Stimulated activated CD8-positive, alpha-beta memory T cell treated with anti-CD3 and anti-CD28 coated beads, Interleukin-15, amount 100 ng/mL, for 4 hours (primary cell): ENCODE measurements at places on chromosomes 2 and 18.

DNA sequence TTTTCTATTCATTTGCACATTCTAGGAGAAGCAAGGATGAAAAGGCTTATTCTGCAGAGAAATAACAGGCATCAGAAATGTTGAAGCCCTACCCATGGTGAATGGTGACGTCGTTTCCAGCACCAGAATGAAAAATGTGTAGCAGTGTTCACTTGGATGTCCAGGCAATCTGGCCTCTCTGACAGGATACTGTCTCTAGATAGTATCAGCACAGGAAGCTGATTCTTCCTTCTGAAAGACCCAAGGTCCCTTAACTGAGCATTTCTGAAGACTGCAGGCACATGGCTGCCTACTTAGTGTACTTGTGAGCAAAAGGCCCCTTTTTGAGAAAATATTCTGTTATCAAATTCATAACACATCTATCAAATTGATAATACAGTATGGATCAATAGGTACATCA lies 234.1 kb downstream of the XIRP2 start:
- no peak for DNase-seq

- peak; percentile 12 for DNase-seq
Measured at GRCh38 chr2:98730053-98730706, 752 bp downstream of the MGAT4A start.

DNA sequence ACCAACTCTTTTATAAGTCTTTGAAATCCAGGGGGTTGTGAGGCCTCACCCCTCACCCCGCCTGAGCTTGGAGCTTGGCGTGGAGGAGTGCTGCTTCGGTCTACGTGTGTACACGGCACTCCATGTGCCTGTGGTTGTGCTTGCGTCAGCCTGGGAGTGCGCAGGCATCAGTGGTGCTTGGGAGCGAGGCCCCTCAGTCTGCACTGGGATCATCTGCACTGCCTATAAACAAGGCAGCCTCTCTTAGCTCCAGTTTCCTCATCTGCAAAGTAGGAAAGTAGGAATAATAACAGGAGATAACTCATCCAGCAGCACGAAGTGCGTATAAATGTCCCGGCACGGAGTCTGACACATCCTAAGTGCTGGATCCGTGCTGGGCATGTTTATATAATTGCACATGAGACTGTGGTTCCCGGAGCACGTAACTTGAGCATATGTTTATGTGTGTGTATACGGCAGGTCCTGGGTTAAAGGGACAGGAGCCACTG lies 1.2 kb downstream of the GYPC start:
- DNase-seq, result no peak

DNA sequence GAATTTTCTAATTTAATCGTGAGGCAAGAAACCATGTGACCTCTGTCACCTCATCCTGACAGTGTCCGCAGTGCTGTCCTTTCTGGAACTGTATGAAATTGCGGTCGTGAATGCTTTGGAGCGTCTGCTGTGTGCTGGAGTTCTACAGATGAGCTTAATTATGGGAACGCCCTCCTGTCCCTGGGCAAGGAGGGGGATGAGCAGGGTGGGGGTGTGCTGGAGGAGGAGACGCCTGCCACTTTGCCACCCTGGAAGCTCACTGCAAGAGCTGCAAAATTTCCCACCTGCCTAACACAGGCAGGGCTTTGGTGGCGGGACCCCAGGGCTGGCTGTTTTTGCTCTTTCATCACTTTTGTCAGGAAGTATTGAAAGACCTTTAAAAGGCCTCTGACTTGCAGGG lies 6.5 kb downstream of the LPIN1 start:
- no peak for DNase-seq

DNA sequence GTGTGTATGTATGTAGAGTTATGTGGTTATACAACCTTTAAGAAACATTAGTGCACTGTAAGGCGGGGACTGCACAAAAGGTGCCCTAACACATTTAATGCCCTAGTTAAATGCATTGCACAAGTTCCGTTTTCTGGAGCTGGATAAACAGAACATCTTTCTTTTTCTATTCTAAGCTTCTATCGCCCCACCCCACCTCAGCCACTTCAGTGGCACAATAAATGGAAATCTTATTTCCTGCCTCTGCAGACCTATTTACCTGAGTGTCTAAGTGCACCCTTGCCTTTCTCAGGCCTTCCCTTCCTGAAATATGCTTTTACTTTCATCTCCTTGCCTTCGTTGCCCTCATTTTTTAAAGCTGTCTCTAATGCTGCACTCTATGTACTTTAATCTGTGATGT lies 123.5 kb downstream of the TANC1 start:
- DNase-seq, result no peak

- DNase-seq, result no peak
Measured at GRCh38 chr2:240365971-240366471, 69.4 kb upstream of the GPC1 start.

- no peak for DNase-seq
Measured at GRCh38 chr2:31980674-31981356, 30.0 kb downstream of the MEMO1 start.

DNA sequence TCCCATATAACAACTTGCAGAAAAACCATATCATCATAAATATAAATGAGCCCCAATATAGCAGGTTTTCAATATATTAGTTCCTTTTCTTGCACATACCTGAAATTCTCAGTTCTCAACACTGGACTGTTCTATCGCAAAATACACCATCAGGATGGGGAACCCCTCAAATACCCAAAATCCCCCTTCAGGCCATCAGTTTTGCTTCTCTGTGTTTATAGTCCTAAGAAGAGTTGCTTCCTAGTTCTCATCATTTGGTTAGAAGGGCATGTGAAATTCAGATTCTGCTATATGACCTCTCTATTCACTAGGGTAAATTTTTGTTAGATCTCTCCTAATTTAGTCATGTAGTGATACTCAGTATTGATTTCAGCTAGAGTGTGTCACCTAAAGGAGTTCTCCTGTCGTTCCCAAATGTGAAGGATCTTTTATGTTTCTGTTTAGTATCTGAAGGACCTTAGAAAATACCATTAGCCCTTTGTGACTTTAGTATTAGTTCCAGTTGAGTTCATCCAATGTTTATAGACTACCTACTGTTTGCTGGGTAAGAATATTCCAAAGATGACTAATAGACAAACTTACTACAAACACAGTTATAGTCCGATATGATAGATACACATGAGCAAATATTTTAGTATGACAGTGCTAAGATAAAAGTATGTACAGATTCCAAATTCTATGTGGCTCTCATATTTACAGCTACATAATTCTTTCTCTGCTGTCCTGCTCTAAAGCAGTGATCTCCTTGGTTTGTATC lies 115.8 kb downstream of the TTC27 start:
- DNase-seq, result no peak

DNA sequence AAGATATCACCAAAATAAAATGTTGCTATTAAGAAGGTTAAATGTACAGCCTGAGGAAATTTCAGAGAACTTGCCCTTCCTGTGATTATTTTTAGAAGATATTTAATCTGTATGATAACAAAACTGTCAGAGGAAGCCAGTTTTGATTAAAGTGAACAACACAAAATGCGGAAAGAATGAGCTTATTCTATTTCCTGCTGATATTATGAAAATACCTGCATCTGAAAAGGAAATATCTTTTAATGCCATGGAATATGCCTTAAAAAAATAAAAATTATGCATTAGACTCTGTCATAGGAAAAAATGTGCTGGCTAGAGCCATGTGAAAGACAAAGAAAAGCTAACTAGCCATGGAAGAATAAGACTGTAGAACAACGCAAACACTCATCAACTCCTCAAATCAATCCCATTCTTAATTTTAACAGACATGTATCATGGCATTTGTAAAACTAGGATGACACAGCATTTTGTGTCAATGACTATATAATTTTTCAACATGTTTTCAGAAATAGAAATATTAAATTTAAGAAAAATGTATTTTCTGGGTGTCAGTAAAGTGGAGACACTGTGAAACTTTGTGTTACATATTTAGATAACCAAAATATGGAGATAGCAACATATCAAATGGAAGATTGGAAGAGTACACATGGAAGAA lies 1768.2 kb downstream of the SUCLG1 start:
- no peak for DNase-seq

- no peak for DNase-seq
Measured at GRCh38 chr2:172996387-172996961, 79.2 kb upstream of the MAP3K20 start.

DNA sequence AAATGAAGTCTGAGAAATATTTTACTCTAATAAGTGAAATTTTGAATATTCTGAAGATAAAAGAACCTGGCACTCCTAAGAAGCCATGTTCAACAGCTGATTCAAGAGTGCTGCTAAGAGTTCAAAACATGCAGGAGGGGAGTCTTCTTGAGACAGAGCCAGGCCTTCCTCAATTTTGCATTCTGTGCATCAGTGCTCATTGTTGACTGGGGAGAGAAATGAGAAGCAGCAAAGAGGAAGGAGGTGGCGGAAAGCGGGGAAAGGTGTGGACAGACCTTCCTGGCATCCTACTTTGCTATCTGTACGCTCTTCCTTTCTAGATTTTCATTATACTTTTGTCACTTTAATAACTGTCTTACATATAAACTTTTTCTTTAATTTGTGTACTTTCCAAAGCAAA lies 29.7 kb upstream of the TXNDC2 start:
- DNase-seq, result no peak

DNA sequence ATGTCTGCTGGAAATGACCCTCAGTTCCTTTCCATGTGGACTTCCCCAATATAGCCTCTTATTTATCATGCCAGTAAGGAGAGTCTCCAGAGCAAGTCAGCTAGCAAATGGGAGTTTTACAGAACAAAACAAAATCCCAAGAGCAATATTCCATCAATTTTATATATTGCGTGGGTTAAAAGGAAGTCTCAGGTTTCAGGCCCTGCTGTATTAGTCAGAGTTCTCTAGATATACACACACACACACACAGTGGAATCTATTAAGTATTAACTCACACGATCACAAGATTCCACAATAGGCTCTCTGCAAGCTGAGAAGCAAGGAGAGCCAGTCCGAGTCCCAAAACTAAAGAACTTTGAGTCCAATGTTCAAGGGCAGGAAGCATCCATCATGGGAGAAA lies 102.8 kb upstream of the MAP2 start:
- no peak for DNase-seq

GRCh38 chr18:13524811-13525210 lies 201.5 kb downstream of the FAM210A start:
- DNase-seq, result no peak

- no peak for DNase-seq
Measured at GRCh38 chr2:99775585-99775984, 285.8 kb upstream of the REV1 start.

DNA sequence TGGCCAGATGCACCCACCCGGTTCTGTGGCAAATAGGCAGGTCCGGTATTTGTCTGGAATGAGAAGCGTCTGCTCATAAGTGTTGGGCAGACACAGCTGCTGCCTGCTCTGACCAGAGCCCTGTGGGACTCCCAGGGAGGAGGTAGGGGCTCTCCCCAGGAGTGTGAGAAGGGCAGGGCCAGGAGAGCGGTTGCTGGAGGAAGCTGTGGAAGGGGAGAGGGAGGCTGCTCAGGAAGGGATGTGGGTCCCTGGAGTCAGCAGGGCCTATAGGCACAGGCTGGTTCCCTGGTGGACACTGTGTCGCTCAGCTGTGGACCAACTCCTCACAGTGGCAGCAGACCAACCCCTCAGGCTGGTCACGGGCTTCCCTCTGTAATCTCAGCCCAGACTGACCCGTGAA lies 109.2 kb downstream of the DYSF start:
- no peak for DNase-seq

DNA sequence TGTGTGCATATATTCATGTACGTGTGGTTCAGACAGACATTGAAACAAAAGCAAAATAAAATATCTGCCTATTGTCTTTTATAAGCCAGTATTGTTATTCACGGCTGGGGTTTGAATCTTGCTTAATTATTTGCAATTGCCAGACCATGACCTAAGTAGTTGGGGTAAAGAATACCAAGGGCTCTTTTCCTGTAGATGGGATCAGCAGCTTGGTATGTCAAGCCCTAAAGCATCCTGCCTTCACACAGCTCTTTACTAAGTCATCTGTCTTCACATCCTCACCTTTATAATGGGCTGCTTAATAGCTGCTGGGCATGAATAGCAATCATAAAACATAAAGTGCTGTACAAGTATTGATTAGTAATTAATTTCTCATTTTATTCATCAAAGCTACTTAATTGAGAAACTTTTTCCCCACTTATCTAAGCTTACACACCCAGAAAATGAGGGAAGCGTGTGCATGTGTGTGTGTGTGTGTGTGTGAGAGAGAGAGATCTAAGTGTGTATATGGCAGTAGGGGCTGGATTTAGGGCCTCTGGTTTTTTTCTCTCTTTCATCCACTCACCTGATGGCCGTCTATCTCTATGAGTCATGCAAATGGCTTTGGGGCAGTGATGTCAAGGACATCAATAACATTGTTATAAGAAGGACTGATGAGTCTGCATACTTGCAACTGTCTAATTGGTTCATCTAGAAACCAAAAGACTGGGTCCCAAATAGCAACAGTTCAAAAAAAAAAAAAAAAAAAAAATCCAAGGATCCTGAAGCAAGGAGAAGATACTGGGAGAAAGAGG lies 244.1 kb upstream of the TNP1 start:
- DNase-seq, result no peak

GRCh38 chr2:208466920-208467298 lies 60.3 kb downstream of the PTH2R start:
- no peak for DNase-seq

DNA sequence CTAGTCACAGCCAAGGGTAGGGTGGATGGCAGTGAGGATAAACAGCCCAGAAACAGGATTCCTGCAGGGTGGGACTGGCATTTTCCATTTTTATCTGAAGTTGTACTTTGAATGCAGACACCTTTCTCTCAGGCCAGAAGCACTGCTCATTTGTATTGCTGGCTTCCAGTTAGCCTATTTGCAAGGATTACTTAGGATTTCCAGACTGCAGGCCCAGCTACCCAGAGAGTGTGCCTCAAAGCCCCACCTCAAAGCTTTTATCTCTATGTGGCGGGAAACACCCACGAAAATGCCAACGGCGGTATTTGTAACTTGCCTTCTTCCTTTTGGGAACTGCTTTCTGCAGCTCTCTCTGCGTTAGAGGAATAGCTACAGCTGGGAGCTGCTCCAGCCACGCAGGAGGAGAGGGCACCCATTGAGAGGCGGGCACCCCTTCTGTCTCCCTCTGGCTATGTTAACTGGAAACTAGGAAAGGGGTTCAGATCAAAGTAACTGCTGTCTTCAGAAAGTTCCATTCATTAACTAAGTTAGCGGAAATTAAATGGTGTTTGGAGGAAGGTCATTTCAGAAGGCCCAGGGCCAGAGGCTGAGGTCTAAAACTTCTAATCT lies 144.9 kb downstream of the TGIF1 start:
- DNase-seq, result no peak

DNA sequence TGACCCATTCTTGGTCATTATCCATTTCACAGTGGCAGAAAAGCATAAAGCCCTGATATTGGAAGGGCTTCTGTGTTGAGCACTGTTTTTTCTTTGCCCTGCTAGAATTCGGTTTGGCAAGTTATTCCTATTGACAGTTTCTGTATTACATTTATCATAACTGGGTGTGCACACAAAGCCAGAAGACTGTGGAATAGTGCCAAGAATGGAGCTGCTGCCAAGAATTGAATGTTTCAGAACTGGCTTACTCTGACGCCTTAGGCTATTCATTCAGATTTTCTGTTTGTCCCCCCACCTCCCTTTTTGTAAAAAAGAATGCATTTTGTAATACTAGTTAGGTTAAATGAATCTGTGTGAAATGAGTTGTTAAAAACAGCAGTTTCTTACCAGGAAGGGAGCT lies 12.7 kb downstream of the KDM3A start:
- no peak for DNase-seq
